Stimulated activated memory B cell treated with anti-CD40 and anti-IgM and Interleukin-4, amounts not matched to agents 10 μg/mL and 1 μg/mL and 100 μg/mL, for 72 hours (primary cell): ENCODE measurements at places on chromosomes 12 and 14.

DNA sequence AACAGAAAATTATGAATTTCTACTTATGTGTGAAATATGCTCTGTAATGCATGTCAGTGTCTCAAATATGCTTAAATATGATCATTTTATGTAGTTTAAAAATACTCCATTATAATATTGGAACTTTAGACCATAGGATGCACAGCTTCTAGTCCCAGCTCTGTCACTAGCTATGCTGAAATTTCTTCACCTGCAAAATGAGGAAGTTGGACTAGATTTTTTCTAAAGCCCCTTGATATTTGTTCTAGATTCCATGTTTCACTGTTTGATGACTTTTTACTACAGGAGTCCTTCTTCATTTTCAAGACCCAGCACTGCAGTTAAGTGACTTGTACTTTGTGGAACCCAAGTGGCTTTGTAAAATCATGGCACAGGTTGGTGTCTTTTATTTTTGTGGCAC, 90.1 kb downstream of the LRRK2 start:
- ATAC-seq: peak; percentile 55

GRCh38 chr14:50860478-50861086, 11.3 kb upstream of the ABHD12B start:
- peak; percentile 78 for ATAC-seq

DNA sequence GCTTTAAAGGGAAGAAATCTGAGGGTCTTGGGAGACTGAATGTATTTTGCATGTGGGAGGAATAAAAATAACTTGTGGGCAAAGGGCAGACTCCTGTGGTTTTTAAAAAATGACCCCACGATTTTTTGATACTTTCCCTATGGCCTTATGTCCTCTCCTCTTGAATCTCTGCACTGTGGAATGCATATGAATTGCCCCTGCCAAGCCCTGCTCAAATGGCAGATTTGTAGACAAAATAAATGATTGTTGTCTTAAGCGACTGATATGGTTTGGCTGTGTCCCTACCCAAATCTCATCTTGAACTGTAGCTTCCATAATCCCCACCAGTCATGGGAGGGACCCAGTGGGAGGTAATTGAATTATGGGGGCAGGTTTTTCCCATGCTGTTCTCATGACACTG, 223.8 kb downstream of the DACT1 start:
- ATAC-seq: no peak

DNA sequence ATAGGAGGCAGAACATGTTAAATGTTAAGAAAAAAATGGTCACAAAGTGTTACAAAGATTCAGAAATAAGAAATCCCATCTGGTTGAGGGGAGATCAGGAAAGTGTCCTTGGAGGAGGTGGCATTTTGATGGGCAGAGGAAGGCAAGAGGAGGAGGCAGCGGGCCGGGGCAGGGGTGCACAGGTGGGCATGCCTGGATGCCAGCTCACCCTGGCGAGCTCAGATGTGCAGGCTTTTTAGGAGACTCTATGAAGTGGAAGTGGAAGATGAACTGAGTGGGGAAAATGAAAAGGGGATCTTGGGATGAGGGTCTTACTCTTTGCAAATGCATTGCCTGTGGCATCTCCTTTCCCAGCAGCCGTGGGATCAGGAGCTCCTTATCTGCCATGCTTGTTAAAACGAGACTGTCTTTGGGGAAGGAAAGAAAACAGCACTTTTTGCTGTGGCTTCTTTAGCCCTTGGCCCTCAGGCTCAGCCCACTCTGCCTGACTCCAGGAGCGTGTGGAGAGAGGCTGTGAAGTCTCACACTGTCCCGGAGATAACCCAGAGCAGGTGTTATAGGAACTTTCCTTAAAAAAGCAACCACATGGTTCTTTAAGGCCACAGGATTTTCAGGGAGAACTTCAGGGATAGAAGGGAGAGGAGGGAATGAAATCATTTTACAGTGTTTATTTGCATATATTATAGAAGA, 62.6 kb downstream of the ELK3 start:
- ATAC-seq: no peak

GRCh38 chr14:50403419-50403818, 6.7 kb upstream of the CDKL1 start:
- ATAC-seq: no peak

- no peak for ATAC-seq
Observed at GRCh38 chr12:106307181-106307580, 4.6 kb downstream of the TCP11L2 start.

GRCh38 chr14:45254771-45255170, 1.8 kb upstream of the MIS18BP1 start:
- no peak for ATAC-seq

GRCh38 chr12:113781415-113782198, 184.5 kb downstream of the RBM19 start:
- ATAC-seq: no peak

GRCh38 chr14:80428671-80429070, 217.4 kb upstream of the DIO2 start:
- ATAC-seq: no peak

DNA sequence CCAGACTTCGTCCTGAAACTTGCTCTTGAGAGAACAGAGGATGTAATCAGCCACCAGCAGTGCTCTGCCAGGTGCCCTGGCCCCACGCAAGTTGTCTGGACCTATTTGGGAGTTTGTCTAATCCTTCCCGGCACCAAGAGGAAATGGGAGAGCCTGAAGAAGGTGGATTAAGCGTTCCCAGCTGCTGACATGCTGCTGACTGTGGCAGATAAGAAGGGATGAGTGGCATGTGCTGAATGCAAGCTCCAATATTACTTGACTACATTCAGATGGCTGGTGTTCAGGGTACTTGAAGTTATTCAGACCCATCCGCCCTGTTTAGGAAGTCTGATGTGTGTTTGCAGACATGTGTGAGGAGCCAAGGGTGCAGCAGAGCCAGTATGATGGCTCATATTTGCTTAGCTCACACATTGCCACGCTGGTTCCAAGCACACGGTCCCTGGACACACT, 440.6 kb upstream of the CCDC196 start:
- ATAC-seq: peak; percentile 27

DNA sequence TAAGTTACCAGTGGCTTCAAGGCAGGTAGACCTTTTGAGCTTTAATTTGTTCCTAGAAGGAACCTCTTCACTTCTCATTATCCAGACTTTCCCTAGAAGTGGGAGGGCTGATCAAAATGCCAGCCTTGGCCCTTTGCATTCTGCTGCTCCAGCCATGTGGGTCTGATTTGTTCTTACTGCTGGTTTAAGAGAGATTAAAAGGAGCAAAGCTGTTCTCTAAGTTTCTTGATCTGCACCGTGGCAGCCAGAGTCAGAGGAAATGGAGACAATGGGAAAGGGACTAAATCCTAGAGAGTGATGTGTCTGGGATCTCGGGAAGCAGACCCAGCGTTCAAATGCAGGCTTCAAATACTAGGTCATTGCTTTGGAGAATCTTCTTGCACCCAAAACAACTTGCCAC, 759.7 kb downstream of the DIO2 start:
- ATAC-seq: no peak

DNA sequence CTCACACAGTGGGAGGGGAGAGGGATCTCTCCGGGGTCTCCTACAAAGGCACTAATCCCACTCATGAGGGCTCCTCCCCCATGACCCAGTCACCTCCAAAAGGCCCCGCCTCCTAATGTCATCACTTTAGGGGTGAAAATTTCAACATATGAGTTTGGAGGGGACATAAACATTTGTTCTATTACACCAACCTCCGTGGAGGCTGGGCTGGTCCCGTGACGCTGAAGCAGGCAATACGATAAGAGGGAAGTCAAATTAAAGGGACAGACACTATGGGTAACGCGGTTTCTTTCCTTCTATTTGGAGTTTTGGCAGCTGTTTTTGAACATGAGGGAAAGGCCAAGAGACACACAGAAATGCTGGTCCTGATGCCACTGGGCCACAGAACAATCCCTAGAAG, 175.7 kb upstream of the VASH1 start:
- no peak for ATAC-seq

- no peak for ATAC-seq
Observed at GRCh38 chr12:14714437-14714836, 18.0 kb upstream of the GUCY2C start.

DNA sequence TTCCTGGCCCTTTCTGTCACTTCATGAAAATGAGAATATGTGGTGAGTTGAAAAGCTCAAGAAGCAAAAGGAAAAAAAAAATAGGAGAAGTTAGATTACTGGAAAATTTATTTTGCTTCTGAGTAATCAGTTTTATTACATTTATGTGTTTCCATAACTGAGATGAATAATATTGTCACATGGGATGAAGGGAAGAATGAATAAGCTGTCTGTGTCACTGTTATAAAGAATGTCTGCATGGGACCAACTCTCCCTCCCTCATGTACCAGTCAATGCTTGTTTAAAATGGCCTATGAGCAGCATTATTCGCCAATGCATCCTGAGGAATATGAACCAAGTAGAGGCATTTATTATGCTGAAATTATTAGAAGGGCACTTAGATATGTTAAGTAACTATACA, 246.3 kb downstream of the PRKD1 start:
- ATAC-seq: no peak

- ATAC-seq: no peak
Observed at GRCh38 chr14:72616811-72617210, 277.1 kb downstream of the DPF3 start.

- no peak for ATAC-seq
Observed at GRCh38 chr14:36518586-36519430, 1.2 kb downstream of the NKX2-1 start.

DNA sequence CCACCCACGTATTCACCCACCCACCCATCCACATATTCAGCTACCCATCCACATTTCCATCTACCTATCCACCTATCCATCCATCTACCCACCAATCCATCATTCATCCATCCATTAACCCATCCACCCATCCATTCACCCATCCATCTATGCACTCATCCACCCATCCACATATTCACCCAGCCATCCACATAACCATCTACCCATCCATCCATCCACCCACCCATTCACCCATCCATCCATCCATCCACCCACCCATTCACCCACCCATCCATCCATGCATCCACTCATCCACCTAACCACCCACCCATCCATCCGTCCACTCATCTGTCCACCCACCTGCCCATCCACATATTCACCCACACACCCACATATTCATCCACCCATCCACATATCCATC, 70.5 kb downstream of the LGMN start:
- ATAC-seq: no peak

DNA sequence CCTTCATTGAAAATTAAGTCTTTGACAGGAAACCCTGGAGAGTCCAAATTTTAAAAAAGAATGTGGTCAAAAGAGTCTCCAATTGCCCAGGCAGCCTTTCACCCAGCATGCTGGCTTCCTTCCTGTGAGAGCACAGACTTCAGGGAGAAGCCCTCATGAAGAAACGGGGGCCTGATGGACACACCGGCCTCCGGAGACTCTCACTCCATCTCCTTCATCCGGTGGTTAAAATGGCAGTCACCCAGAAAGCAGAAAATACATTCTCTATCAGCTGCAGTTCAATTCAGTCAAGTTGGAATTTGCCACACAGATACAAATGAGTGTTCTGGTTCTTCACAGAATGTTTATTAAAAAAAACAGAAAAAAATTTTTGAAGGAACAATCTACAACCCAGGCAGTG, 56.5 kb downstream of the CPM start:
- no peak for ATAC-seq

- no peak for ATAC-seq
Observed at GRCh38 chr12:124036657-124037109, 63.7 kb downstream of the ZNF664 start.

DNA sequence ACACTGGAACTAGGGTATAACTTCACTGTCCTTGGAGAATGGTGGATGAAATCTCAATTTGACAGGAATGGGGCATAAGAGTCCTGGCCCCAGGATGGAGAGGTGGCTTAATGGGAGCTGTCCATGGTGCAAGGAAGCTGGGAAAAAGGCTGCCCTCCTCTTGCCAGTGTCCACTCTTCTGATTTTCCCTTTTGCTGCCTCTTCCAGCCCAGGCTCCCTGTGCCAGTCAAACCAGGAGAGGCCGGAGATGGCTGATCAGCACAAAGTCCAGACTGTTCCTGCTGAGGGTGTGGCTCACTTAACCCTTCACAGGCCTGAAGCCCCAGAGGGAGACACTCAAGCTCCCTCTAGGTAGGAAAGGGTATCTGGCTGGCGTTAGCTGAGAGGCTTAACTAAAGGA, at the start of gene MYO1A:
MYO1A (minus strand) TSS at position 240 of the 400 bp plus-strand sequence. CDS start 1,806 bp downstream, outside the sequence.
- ATAC-seq: no peak

DNA sequence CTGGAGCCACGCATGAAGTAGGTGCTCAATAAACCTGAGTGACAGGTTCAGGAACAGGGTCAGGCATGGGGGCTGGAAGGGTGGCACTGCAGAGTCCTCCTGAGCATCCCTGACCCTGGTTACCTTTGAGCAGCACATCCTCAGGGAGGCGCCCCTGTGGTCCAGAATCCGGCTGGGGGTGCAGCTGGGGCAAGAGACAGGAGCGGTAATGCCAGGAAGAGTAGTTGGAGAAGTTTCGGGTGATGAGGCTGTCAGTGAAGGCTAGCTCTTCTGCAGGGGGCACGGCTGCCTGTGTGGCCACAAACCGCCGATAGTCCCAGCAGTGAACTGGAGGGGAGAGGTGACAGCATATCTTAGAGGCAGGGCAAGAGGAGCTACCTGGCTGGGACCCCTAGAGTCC, 2.0 kb downstream of the RABGGTA start:
- ATAC-seq: no peak

DNA sequence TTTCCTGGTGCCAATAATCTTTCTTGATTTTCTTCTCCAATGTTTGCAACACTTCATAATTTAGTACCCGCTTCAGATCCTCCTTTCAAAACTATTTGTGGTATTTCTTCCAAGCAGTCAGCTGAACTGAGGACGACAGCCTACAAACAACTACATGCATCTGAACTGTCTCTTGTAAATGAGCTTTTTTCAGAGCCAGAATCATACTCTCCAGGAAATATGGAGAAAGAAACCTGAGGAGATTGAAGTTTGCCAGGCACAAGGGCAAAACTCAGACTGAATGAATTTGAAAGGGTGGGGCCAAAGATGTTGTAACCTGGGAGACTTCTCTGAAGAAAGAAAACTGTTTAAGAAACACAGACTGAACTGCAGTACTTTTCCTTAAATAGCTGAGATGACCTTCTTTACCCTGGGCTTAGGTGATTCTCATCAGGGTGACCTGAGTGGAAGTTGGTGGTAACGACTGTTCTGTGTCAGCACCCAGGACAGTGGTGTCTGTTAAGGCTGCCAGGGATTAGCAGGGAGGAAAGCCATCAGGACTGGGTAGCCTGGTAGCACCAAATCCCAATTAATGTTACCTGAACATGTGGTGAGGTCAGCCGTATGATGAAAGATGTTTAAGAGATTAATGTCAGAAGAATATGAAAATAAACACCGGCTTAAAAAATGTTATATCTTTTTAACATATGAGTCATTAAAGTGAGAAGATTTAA, 95.0 kb downstream of the TGFB3 start:
- no peak for ATAC-seq
